ENCODE measurements at places on chromosomes 1 and 21. TPM values are rescaled to one million over a fixed set of nuclear protein-coding genes. Genes with fewer than 3 reads are reported as not detected.

The KIF14 gene
- total RNA-seq: 9.6 TPM

The NTMT2 gene
- not detected for total RNA-seq

The C1orf116 gene
- not detected for total RNA-seq

The ZNF695 gene
- total RNA-seq: 3.0 TPM

Data from vein endothelial cell (primary cell).